H1 (cell line): ENCODE measurements at places on chromosomes 3 and 15.

- no peak for DNase-seq
Measured at GRCh38 chr15:39143479-39143878, 437.4 kb upstream of the THBS1 start.

DNA sequence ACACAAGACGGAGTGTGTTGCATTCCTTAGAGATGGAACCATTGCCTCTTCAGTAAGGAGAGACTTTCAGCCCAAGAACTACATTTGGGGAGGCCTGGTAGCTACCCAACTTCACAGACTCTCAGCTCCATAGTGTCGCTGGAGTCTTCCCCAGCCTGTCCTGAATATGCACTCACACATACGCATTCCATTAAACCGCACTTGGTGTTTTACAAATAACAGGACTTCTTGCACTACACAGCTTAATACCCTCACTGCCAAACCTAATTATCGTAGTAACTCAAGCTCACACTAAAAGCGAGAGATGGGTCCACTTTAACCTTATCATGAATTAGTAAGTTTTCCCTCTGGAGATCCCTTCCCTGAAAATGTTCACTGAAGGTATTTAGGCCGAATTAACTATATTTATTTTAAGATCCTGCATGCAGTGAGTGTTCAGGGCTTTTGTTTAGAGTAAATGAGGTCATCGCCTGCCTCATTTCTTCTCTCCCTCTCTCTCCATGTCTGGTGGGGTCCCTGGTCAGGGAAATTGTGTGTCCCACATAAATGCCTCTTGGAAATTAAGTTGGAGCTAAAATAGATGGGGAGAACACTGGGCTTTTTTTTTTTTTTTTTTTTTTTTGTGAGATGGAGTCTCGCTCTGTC, 171.9 kb downstream of the FAM43A start:
- no peak for DNase-seq

- no peak for DNase-seq
Measured at GRCh38 chr3:181715571-181716340, 4.0 kb downstream of the SOX2 start.

GRCh38 chr3:62187022-62187431, 186.3 kb downstream of the FEZF2 start:
- no peak for DNase-seq

GRCh38 chr15:61084944-61085367, 144.1 kb downstream of the RORA start:
- no peak for DNase-seq

- DNase-seq, result no peak
Measured at GRCh38 chr3:104750581-104750980, 616.1 kb upstream of the ALCAM start.

DNA sequence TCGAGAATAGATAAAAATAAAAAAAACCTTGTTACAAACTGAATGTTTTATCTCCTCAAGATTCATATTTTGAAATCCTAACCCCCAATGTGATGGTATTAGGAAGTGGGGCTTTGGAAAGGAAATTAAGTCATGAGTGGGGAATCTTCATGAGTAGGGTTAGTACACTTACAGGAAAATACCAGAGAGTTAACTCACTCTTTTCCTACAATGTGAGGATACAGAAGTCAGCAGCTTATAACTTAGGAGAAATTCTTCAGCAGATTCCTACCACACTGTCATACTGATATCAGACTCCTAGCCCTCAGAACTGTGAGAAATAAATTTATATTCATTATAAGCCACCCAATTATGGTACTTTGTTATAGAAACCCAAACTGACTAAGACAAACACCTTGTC, 453.1 kb downstream of the GBE1 start:
- DNase-seq, result no peak

- no peak for DNase-seq
Measured at GRCh38 chr3:8993331-8993730, 30.1 kb upstream of the RAD18 start.

- peak; percentile 47 for DNase-seq
Measured at GRCh38 chr15:66698318-66698961, 3.6 kb upstream of the SMAD6 start.

- no peak for DNase-seq
Measured at GRCh38 chr15:39472621-39473297, 108.1 kb upstream of the THBS1 start.

- no peak for DNase-seq
Measured at GRCh38 chr3:48938156-48938555, 19.5 kb downstream of the ARIH2 start.

GRCh38 chr3:141051443-141052200, 475 bp downstream of the SPSB4 start:
- DNase-seq, result no peak

- no peak for DNase-seq
Measured at GRCh38 chr3:64260431-64260830, 35.2 kb upstream of the PRICKLE2 start.

- no peak for DNase-seq
Measured at GRCh38 chr15:100125401-100126191, 216.2 kb downstream of the ADAMTS17 start.

- DNase-seq, result no peak
Measured at GRCh38 chr15:67240235-67241131, 14.0 kb downstream of the AAGAB start.

DNA sequence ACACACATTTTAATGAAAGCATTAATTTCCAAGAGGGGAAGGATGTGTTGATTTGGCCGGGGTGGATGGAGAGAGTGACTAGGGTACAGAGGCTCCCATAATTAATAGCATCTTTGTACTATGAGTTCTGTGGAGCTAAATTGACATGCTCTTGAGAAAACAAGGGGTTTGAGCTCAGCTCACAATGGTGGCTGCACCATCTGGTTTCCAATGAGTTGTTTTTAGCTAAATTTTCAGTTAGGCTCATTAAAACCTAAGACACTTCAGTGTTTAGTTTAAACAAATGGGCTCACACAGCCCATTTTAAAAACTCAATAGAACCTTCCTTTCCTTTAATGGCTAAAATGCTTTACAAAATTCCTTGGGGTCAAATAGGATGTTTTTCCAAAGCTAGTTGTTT, 199.7 kb downstream of the TNIK start:
- no peak for DNase-seq

DNA sequence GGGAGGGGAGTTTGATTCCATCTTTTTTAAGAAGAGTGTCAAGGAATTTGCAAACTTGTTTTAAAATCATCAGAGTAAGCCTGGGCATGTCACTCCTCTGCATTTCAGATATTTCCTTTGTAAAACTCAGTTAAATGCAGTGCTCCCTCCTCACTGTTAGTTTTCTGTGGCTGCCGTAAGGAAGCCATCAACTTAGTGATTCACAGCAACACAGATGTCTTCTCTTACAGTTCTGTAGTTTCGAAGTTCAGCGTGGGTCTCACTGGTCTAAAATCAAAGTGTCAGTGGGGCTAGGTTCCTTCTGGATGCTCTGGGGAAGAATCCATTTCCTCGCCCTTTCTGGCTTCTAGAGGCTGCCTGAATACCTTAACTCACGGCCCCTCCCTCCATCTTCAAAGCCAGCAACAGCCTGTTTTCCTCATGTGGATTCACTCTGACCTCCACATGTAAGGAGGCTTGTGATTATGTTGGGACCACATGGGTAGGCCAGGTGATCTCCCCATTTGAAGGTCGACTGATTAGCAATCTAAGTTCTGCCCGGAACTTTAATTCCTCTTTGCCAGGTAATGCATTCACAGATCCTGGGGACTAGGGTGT, 12.4 kb downstream of the ISG20 start:
- no peak for DNase-seq

GRCh38 chr15:96285729-96286254, 44.7 kb upstream of the NR2F2 start:
- no peak for DNase-seq

DNA sequence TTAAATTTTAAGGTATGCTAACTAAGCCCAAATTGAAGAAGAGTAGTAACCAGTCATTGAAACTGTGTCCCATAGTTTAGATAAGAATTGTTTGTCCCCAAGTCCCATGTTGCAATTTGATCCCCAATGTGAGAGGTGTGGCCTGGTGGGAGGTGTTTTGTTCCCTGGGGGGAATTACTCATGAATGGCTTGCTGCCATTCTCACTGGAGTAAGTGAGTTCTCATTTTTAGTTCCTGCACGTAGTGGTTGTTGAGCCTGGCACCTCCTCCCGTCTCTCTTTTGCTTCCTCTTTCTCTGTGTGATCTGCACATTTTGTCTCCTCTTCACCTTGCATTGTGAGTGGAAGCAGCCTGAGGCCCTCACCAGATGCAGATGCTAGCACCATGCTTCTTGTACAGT, 1271.0 kb downstream of the NSUN3 start:
- DNase-seq, result no peak

GRCh38 chr3:12413721-12414255, 70.5 kb upstream of the TSEN2 start:
- no peak for DNase-seq

GRCh38 chr3:123332124-123332641, 116.7 kb downstream of the ADCY5 start:
- no peak for DNase-seq

- DNase-seq, result peak; percentile 53
Measured at GRCh38 chr3:118760585-118761290, 273.9 kb downstream of the IGSF11 start.

GRCh38 chr3:139758654-139759291, 81.0 kb upstream of the NMNAT3 start:
- DNase-seq, result no peak

DNA sequence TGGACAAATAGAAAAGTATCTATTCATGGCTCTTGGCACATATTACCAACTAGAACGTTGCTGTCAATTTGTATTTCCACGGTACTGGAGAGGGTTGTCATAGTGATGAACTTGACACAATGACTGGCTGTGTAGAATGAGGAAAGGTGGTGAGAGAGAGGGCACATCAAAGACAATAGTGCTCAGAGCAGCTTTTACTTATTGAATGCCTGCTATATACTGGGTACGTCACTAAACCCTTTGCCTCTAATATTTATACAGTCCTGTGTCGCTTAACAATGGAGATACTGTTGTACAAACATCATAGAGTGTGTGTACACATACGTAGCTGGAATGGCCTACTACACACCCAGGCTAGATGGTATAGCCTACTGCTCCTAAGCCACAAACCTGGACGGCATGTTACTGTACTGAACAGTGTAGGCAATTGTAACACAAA, 8.3 kb downstream of the TMPRSS7 start:
- no peak for DNase-seq

DNA sequence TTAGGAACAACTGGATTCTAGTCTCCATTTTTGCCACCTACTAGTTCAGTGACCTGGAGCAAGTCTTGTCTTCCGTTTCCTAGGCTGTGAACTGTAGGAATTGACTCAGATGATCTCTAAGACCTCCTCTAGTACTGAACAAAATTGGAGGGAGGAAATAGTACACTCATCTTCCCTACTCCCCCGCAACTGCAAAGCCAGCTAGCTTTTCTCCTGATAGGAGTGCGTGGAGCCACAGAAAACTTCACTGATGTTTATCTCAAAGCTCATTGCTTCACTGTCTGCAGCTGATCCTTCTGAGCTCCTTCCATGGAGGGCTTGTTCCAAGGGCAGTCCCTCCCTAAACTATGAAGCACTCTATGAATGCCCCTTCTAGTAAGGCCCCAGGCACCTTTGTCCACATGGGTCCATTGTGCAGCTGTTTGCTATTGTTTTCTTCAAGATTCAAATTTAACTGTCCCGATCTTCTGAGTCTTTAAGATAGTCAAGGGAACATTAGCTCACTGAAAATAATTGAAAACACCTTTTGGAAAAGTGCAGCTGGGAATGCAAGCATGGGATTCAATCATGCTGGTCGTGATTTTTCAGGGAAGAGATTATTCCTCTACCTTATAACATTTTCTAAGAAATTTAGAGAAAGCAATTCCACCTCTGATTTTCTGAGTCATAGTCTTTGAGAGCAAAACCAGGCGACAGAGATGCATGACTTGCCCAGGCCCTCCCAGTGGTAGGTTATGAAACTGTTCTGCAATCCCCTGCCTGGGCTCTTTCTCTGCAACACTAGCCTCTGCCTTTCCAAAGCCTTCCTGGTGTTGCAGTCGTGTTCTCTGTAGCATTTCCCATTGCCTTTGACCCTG, 24.3 kb downstream of the FILIP1L start:
- no peak for DNase-seq

DNA sequence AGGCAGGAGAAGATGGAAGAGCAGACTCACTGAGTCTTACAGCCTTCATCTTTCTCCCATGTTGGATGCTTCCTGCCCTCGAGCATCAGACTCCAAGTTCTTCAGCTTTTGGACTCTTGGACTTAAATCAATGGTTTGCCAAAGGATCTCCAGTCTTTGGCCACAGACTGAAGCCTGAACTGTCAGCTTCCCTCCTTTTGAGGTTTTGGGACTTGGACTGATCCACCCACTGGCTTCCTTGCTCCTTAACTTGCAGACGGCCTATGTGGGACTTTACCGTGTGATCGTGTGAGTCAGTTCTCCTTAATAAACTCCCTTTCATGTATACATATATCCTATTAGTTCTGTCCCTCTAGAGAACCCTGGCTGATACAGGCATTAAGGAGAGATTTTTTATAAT, 62.4 kb upstream of the TNIK start:
- DNase-seq, result no peak

GRCh38 chr3:41900265-41900664, 61.6 kb downstream of the ULK4 start:
- DNase-seq, result no peak

GRCh38 chr15:55248895-55249294, 40.7 kb downstream of the RAB27A start:
- DNase-seq, result no peak

GRCh38 chr3:158847885-158848284, 46.0 kb downstream of the MFSD1 start:
- no peak for DNase-seq

GRCh38 chr15:42060797-42061196, 33.6 kb downstream of the PLA2G4D start:
- no peak for DNase-seq

DNA sequence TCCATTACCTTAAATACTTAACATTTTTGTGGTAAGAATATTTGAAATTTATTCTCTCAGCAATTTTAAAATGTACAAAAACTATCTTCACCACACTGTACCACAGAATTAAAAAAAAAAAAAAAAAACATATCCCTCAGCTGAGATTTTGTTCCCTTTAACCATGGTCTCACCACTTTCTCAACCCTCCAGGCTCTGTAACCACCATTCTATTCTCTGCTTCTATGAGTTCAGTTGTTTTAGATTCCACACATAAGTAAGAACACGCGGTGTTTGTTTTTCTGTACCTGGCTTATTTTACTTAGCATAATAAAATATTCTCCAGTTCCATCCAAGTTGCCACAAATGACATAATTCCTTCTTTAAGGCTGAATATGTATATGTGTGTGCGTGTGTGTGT, 41.5 kb downstream of the CSNK1G1 start:
- DNase-seq, result no peak

GRCh38 chr3:193544289-193544688, 10.4 kb downstream of the ATP13A4 start:
- no peak for DNase-seq

DNA sequence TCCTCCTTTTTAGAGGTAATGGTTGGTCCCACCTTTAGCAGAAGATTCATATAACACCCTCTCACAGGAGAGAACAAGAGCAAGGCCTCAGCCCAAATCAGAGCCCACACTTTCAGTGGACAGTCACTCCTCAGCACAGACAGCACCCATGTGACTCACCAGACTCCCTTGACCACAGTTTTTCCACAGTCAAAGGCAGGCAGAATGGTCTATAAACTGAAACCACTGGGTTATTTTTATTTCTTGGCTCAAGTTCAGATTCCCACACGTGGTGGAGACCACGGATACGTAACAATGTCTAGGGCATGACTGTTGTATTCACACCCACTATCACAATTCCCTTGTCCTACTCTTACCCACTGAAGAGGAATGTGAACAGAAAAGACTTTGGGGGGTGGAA, 237.8 kb upstream of the UBE2E1 start:
- no peak for DNase-seq
